ENCODE measurements at places on chromosomes 11 and 22. TPM values are rescaled to one million over a fixed set of nuclear protein-coding genes. Genes with fewer than 3 reads are reported as not detected.

The HOATZ gene
- total RNA-seq, result not detected

The RIMBP3B gene
- total RNA-seq, result 0.54 TPM

The SLCO2B1 gene
- 0.77 TPM for total RNA-seq

The CHKB gene
- 43.5 TPM for total RNA-seq

The DKK3 gene
- 116 TPM for total RNA-seq

The NEFH gene
- total RNA-seq, result 0.08 TPM

The TCIRG1 gene
- 158 TPM for total RNA-seq

The SLC25A1 gene
- total RNA-seq, result 162 TPM

The TSKU gene
- 31.4 TPM for total RNA-seq

The GRM5 gene
- total RNA-seq, result 0.03 TPM

The LIF gene
- 34.4 TPM for total RNA-seq

The CASP12 gene
- total RNA-seq, result not detected

- DNase-seq, result no peak
Measured at GRCh38 chr11:8060146-8060719, 20.8 kb upstream of the TUB start.

DNA sequence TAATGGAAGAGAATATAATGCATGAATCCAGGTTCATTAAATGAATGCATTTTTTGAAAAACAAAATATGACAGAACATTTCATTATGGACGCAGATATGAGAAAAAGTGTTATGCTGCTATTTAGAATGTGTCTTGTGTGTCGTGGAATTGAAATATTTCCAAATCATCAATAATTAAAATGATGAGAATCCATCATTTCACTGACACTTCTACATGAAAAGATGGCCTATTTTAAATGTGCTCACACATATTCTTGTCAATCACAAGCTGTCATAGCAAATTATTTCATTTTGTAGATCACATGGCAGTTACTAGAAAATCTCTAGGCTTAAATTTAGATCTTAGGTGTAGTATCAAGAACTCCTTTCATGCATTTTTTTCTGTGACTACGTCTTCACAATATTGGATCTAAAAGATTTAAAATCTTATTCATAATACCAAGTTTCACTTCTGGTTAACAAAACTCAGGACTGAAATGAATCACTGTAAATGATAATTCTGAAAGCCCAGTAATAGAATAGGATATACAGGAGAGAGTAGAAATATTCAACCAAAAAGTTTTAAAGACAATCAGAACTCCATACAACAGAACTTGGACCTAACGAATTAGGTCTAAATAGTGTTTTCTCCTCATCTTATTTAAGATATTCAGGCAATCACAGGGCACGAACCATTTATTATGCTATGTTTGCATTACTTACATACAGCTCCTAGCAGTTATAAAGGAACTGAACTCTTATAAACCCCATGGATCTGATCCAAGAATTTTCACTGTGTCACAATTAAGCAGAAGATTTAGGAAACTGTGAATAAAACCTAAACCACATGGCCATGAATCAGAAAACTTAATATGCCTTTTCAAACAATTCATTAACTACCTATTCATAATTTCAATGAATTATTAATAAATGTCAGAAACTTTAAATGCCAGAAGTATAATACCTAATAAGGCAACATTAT is 67.7 kb downstream of the DCDC1 start:
- DNase-seq, result no peak

- no peak for DNase-seq
Measured at GRCh38 chr22:49598338-49598737, 229.3 kb downstream of the BRD1 start.

DNA sequence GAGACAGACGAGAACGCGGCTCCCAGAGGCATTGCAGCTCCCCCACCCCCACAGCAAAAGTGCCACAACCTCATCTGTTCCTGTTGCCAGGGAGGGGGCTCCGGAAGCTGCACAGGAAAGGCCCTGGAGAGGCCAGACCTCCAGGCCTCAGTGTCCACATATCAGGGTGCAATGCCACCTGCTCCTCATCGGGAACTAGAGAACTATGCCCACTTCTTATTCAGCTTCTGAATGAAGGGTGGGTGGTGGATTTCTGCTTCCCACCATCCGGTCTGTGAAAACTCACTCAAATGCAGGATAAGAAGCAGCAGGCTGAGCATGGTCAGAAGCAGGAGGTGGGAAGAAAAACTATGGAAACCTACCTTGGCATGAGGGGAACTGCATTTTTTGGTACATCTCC is 105.9 kb downstream of the MED15 start:
- no peak for DNase-seq

- DNase-seq, result no peak
Measured at GRCh38 chr11:131945706-131946105, 575.3 kb downstream of the NTM start.

GRCh38 chr22:36439481-36440271 is 41.8 kb downstream of the TXN2 start:
- no peak for DNase-seq

DNA sequence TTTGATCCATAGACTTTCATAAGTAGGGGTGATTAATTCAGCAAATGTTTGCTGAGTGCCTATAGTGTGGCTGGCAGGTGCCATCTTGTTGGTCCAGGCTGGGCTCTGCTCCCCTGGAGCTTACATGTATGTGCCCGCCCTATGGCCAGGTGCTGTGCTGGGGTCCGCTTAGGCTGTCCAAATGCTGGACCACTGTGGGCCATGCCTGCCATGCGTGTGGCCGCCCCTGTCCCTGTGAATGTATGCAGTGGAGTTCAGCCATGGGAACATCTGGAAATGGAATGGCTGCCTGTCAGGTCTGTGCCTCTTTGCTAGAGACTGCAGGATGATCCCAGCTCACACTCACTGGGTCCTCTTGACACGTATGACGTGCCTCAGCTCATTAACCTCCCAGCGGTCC is 594.6 kb downstream of the TBC1D22A start:
- no peak for DNase-seq

GRCh38 chr11:9755561-9756185 is 91.8 kb downstream of the SWAP70 start:
- no peak for DNase-seq

GRCh38 chr11:46075168-46075567 is 46.1 kb downstream of the PHF21A start:
- DNase-seq, result peak; percentile 46

GRCh38 chr11:82732734-82733443 is 775 bp downstream of the FAM181B start:
- no peak for DNase-seq

GRCh38 chr11:46658259-46658658 is 40.9 kb downstream of the ATG13 start:
- no peak for DNase-seq

DNA sequence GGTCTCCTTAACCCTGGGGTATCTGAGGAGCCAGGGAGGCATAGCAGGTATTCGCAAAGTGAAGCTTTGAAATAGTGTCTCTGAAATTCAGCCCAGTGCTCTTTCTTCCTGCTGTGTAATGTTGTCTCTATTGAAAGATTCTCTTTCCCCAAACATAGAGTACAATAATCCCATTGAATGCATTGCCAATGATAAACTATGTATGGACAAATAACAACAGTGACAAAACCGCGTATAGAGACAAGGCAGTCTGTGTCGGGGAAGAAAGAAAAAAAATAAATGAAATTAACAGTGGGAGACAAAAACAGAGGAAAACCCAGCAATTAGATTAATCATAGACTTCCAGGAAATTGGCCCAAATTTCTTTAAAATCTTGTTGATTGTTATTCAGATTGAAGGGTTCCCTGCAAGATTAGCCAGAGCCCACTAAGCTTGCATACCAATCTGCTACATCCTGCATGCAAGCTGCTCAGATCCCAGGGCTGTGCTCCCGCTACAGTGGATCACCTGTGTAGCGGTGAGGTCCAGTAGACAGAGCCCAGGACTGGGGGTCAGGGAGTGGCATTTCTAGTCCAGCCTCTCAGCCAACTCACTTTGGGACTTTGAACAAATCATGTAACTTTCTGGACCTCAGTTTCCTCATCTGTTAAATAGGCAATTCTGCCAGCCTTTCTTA is 492.8 kb downstream of the INSC start:
- no peak for DNase-seq

DNA sequence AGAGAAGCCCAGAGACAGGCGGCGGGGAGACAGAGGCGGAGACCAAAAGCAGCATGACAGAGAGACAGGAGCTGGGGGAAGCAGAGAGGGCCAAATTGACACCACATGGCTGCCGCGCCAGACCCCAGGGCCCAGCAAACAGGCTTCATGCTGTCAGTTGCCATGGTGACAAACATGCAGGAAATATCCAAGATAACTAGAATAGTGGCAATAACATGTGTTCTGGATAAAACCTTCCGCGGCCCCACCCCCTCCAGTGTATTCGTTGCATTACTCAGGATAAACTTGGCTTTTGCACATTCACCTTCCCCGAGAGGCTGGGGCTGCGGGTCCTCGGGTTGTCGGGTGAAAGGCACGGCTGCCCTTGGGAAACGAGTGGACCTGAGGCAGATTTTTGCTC is 49.9 kb upstream of the CDON start:
- no peak for DNase-seq

DNA sequence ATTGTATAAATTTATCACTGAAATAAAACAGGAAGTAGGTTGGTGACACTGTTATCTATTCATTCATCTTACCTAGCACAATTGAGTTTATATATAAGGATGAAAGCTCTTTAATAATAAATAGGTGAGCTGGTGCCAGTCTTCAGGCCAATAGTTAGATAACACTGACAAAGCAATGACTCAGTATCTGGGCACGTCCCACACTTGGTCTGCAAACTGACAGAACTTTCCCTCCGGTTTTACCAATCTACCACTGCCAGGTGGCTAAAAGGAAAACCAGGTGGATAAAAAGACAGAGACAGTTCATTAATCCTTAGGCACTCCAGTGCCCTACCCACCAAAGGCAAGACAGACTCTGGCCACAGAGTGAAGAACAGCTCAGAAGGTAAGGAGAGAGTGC is 17.6 kb downstream of the DDB1 start:
- DNase-seq, result no peak

GRCh38 chr11:107682572-107682971 is 29.3 kb downstream of the SLN start:
- DNase-seq, result no peak

All from Panc1 (cell line).